ENCODE measurements at places on chromosomes 4 and X.

GRCh38 chrX:115183980-115184379, 5.2 kb upstream of the RBMXL3 start:
- DNase-seq: no peak

- DNase-seq: no peak
Observed at GRCh38 chrX:153662266-153662665, 11.3 kb downstream of the PNCK start.

DNA sequence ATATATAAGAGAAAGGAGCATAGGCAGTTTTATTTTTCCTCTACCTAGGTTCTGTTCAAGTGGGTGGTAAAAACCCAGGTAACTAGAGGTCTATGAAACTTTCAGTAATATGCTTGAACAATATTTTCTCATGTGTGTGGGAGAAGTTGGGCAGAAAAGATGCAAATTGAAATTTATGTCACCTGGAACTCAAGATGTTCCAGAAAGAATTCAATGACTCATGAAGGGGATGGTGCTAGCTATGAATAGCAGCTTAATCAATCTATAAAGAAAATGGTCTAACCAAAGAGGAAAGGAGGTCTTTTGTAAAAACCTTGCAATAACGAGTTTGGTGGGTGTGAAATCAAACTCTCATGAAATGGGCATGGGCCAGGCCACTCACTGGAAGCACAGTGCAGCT, 263.8 kb downstream of the INPP4B start:
- no peak for DNase-seq

DNA sequence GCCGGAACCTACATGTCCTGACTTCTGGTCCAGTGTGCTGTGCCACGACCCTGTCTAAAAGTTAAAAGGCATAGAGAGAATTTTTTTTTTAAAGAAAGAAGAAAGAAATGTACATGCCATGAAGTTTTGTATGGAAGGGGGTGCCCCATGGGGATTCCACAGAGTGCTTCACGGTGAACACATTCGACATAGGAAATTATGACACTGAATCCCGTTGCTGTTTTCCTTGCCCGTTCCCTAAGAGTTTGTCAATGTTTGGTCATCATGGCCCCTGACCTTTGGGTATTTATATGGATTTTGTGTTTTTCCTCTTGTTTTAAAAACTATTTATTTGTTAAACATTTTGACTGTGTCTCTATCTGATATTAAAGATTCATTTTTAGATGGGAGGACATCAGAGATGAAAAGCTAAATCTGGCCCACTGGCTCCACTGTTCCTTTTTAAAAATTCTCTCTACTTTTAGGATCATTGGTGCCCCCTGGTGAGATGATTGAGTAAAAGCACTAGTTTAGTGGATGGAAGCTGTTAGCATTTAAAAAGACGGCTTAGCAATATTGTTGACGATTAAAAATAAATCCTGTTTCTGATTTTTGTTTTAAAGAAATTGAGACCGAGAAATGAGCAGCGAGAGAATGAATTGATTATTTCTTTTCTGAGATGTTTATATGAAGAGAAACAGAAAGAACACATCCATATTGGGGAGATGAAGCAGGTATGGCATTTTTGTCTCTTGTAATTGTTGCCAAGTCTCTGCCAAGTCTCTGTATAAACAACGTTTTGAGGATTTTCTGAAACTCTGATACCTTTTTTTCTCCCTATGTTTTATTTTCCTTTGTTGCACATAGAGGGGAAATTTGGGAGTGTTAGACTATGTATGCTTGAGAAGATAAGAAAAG, 75.0 kb downstream of the PTTG2 start:
- no peak for DNase-seq

GRCh38 chr4:22299678-22300077, 216.2 kb downstream of the ADGRA3 start:
- no peak for DNase-seq

DNA sequence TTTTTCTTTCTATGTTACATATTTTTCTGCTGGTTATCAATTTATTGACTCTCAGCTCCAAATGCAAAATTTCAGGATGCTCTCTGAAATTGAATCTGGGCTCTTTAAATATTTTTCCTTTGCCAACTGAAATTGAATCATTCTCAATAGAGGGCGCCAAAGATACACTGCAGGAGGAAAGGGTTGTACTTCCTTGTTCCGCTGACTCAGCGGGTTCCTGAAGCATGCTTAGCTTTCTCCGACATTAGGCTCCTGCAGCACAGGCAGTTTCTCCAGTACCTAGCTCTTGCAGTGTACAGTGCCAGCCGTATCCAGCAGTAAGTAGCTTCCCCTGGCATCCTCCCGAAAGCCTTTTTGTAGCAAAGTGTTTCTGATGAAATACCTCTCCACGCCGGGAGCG, 28.8 kb upstream of the CFAP47 start:
- no peak for DNase-seq

GRCh38 chr4:82201805-82202641, 171.8 kb downstream of the HNRNPD start:
- DNase-seq: no peak

- DNase-seq: no peak
Observed at GRCh38 chr4:151658959-151659600, 101.7 kb downstream of the GATB start.

- DNase-seq: no peak
Observed at GRCh38 chrX:46727441-46727840, 31.5 kb downstream of the SLC9A7 start.

GRCh38 chr4:1752284-1753041, 31.1 kb downstream of the TACC3 start:
- DNase-seq: no peak

DNA sequence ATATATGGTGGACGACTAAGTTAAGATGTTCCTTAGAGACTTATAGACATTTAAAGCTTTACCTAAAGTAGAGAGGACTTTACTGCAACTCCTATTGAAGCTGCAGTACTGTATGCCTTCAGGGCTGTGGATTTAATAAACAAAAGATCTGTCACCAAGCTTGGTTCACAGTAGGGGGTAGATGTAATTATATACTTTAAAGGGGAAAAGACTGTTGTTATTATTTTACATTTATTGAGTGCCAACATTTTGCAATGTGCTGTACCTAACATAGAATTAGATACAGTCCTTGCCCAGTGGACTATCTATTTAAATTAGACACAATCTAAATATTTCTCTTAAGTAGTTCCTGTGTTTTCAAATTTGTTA, 67.2 kb downstream of the SLIT2 start:
- DNase-seq: no peak

- no peak for DNase-seq
Observed at GRCh38 chr4:102606261-102606660, 105.1 kb downstream of the NFKB1 start.

- no peak for DNase-seq
Observed at GRCh38 chr4:186030399-186030775, 38.6 kb upstream of the TLR3 start.

DNA sequence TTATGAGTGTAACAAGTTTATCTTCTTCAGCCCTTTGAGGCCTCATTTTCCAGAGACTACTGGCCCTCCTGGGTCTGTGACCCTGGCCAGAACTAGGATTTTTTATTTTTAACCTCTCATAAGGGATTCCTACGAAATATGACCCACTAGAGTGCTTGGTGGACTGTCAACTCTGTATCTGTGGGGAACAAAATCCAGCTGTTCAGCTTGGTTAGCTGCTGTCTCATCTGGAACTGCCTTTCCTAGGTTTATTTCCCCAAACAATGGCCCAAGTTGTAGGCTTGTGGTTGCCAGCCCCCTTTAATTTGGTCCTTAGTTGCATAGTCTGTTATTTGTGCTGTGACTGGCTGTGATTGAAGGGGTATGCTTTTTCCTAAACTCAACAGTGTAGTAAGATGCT, 56.2 kb downstream of the NHS start:
- no peak for DNase-seq

DNA sequence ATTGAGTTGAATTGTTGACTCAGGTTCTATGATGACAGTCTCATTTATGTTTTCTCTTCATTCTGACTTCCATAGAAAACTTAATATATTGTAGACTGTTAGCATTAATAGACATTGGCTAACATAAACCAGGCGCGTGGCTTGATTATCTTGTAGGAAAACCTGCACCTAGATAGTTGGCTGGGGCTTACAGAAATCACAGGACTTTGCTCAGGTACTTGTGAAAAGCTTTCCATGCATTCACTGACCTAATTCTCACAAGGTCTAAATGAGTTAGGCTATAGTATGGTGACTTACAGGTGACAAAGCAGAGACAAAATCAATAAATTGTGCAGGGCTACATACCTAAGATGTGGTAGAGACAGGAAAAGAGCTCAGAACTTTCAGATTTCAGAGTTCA, 212.8 kb downstream of the GPAT3 start:
- DNase-seq: no peak

Measured in D721Med (cell line).